ENCODE measurements at places on chromosomes 11 and 22. TPM values are rescaled to one million over a fixed set of nuclear protein-coding genes. Genes with fewer than 3 reads are reported as not detected.

DNA sequence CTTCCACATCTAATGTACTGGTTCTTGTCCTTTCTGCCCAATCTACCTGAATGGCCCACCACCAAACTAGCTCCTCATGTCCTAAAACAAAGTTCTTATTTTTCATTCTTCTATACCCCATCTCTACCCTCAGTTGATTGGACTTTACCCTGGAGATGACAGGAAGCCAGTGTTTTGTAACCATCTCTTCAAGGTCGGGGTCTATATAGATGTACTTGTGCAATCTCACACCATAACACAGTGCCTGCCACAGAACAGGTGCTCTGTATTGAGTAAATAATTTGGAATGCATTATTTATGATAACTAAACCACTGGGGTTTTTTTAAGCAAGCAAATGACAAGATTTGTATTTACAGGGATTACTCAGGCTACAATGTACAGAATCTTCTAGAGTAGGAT is 76.7 kb upstream of the FAM181B start:
- no peak for DNase-seq

- DNase-seq: no peak
These were observed 41.9 kb downstream of the TOLLIP start for GRCh38 chr11:1267441-1268100.

GRCh38 chr22:21055880-21056319 is 10.2 kb downstream of the LRRC74B start:
- no peak for DNase-seq

DNA sequence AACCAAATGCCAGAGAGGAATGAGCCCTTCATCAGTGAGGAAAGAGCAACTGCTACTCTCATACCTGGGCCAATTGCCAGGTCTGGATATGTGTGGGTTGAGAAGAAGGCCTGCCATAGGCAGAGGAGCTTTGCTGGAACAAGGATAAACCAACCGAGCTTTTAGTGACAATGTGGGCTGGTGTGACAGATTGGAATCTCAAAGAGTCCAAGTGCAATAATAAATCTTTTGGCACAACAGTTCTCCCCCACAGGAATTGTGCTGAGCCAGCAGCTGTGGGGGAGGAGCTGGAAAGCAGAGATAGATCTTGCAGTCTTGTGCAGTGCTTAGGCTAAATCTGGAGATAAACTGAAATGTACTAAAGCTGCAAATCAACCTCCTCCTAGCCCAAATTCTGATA is 79.4 kb upstream of the ISX start:
- DNase-seq: no peak

DNA sequence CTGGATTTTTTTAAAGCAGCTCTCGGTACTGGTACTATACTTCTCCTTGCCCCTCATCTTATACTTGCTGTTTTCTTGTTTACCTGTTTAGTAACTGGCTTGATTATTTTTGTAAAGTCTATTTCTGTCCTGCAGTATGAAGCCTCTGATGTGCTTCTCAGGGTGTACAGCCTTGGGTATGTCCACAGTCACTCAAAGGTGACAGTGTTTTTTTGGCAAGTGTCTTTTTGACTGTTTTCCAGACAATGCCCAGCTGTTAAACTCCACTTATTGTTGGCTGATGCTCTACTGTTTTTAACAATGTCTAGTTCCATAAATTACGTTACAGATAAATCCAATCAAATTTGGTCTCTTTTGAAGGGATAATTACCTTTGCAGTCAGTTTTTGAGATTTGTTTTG is 475.2 kb downstream of the JRKL start:
- no peak for DNase-seq

DNA sequence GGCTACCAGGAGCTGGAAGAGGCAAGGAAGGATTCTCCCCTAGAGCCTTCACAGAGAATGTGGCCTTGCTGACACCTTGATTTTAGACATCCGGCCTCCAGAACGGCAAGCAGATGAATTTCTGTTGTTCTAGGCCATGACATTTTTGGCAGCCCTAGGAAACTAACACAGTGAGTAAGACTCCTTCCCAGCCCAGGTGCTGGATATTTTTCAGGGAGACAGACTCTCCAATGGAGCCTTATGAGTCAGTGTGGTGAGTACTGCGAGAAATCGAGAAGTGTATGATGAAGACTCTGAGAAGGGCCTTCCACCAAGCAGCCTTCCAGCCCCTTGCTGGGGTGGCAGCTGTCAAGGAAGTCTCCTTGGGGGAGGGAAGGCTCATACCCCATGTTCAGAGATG is 114.4 kb downstream of the OSBP2 start:
- no peak for DNase-seq

DNA sequence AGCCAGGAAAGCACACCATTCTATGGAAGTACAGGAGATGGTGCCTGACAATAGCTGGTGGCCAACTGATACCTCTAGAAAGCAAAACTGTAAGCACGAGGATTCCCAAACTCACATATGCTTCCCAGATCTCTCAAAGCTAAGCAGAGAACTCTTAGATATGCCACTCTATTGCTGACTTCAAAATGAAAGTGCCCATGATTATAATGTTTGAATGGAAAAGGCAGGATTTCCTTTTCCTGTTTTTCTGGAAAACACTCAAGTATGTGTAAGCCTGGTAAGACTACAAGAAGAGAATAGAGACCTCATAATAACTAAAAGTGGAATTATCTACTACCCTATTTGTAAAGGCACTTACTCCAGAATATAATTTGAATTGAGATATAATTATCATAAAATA is 2.6 kb upstream of the CARD18 start:
- no peak for DNase-seq

- DNase-seq: no peak
These were observed 11.9 kb downstream of the OR4C6 start for GRCh38 chr11:55673860-55674259.

The ZNF280B gene
- total RNA-seq: 1.4 TPM

DNA sequence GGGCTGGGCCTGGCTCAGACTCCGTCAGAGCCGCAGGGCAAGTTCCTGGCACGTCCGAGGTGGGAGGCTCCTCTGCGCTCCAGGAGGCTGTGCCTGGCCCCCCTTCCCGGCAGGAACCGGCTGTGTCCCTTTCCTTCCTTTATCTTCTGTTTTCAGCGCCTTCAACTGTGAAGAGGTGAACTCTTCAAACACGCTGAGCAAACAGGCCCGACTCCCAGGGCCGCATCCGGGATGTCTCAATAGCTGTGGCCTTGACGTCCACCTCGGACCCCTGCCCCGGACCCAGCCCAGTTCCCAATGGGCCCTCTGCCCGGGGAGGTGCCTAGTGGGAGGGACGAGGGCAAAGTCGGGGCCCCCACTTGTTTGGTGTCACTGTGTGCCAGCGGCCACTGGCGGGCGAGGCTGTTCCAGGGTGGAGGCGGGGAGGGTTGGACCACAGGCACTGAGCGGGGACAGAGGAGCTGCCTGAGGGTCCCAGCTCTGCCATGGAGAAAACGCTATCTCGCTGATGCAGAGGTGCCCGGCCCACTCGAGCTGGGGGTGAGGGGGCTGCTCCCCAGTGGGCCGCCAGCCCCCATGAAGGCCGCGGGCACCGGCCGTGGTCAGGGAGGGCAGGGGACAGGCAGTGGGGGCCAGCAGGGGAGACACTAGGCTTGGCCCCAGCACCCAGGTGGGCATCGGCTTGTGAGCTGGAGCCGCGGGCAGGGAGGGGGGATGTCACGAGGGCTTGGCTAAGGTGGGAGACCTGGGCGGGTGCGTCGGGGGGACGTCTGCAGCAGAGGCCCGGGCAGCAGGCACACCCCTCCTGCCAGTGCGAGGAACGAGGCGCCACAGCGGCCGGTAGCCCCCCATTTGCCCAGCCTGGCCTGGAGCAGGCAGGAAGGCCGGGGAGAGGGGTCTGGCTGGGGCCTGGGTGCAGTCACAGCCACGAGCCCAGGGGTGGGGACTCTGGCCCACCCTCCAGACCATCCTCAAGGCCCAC is 2.7 kb upstream of the MUC5B start:
- peak; percentile 64 for DNase-seq
